HCT116 (cell line): ENCODE measurements at places on chromosomes 11 and 22. TPM values are rescaled to one million over a fixed set of nuclear protein-coding genes. Genes with fewer than 3 reads are reported as not detected.

GRCh38 chr11:124036666-124037065 is 4.5 kb downstream of the OR10G7 start:
- H3K4me1 ChIP-seq: no peaks in the 10 kb centered on the region
- H3K27ac ChIP-seq: no peak overlapping the region
- DNase-seq: no peak
- no peaks in the 10 kb centered on the region for H3K36me3 ChIP-seq

GRCh38 chr22:36439481-36440271 is 41.8 kb downstream of the TXN2 start:
- DNase-seq: no peak
- H3K27ac ChIP-seq: no peak overlapping the region
- no peak overlapping the region for H3K4me3 ChIP-seq
- H3K4me1 ChIP-seq: peaks cover 22% of the 10 kb centered on the region
- no peaks in the 10 kb centered on the region for H3K27me3 ChIP-seq

SAA4 gene
- not detected for total RNA-seq

- no peaks in the 10 kb centered on the region for H3K27me3 ChIP-seq
- H3K4me3 ChIP-seq: no peak overlapping the region
- no peak for DNase-seq
- H3K36me3 ChIP-seq: peaks cover 54% of the 10 kb centered on the region
Observed at GRCh38 chr22:36289406-36289870, 36.5 kb downstream of the APOL1 start.

DNA sequence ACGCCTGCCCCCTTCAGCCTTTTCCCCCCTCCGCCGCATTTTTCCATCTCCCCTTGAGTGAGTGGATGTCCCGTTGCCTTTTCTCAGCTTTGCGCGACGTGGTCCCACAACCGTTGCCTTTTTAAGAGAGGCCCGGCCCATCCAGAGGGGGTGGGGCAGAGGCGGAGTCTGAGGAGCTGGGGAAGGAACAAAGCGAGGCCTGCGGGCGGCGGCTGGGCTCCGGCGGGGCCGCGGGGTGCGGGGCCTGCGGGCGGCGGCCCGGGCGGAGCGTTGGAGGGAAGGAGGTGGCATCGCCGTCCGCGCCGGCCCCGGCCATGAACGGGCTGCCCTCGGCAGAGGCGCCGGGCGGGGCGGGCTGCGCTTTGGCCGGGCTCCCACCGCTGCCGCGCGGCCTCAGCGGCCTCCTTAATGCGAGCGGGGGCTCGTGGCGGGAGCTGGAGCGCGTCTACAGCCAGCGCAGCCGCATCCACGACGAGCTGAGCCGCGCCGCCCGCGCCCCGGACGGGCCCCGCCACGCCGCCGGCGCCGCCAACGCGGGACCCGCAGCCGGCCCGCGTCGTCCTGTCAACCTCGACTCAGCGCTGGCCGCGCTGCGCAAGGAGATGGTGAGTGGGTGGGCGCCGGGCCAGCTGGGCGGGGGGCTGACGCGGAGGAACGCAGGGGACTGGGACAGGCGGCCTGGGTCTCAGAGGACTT is at the start of gene FAM89B:
Gene FAM89B (plus strand): TSS at position 183 of the 696 bp plus-strand sequence. CDS start 132 bp downstream, at position 315.
- peaks cover 48% of the 10 kb centered on the region for H3K4me1 ChIP-seq
- peak within 1 kb of the TSS; percentile 97 for H3K4me3 ChIP-seq
- no peak for DNase-seq
- no peaks in the 10 kb centered on the region for H3K27me3 ChIP-seq

APOA4 gene
- total RNA-seq: not detected

KIF18A gene
- total RNA-seq: 50.7 TPM

- no peak overlapping the region for H3K4me3 ChIP-seq
- H3K27ac ChIP-seq: no peak overlapping the region
Observed at GRCh38 chr22:26610996-26611395, 6.8 kb downstream of the CRYBB1 start.

DNA sequence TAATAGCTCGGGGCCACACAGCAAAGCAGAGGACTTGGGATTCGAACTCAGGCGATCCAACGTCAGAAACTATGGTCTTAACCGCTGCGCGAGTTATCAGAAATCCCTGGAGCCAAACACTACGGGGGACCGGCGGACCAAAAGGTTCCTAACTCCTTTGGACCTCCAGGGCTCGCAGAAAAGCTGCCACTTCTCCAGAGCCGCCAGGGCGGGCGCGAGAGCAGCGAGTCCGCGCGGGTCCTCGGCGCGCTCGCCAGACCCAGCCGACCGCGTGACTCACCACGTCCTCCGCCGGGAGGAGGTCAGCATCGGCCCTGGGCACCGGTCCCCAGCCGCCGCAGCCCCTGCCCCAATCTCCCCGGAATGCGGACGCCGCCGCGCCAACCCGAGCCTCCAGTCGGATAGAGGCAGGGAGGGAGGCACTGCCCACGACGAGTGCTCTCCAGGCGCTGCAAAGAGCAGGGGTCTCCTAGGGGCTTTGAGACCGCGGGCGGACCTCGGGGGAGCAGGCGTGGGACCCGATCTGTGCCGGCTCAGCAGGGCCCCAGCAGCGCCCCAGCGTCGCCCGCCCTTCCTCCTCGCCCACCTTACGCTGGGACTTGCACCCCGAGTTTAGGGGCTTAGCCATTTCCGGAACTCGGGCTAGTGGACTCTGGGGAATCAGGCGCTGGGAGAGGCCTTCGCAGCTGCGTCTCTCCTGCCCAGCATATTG is 6.2 kb upstream of the ALX4 start:
- H3K27me3 ChIP-seq: peaks cover 36% of the 10 kb centered on the region; the same call in 1 of the 2 replicates
- no peak overlapping the region for H3K4me3 ChIP-seq
- no peaks in the 10 kb centered on the region for H3K36me3 ChIP-seq
- no peak for DNase-seq

ST3GAL4 gene
- 13.1 TPM for total RNA-seq

- H3K4me1 ChIP-seq: no peaks in the 10 kb centered on the region
- DNase-seq: no peak
- H3K27ac ChIP-seq: no peak overlapping the region
- H3K36me3 ChIP-seq: no peaks in the 10 kb centered on the region
- H3K4me3 ChIP-seq: no peak overlapping the region
Observed at GRCh38 chr11:128551058-128551457, 36.3 kb downstream of the ETS1 start.

ANO1 gene
- 41.7 TPM for total RNA-seq

GRCh38 chr11:34203377-34203871 is 98.0 kb downstream of the NAT10 start:
- peaks cover 10% of the 10 kb centered on the region for H3K4me1 ChIP-seq
- no peak overlapping the region for H3K27ac ChIP-seq
- H3K27me3 ChIP-seq: no peaks in the 10 kb centered on the region
- DNase-seq: no peak
- no peaks in the 10 kb centered on the region for H3K36me3 ChIP-seq

- no peak for DNase-seq
- no peak overlapping the region for H3K4me3 ChIP-seq
- no peaks in the 10 kb centered on the region for H3K4me1 ChIP-seq
- H3K27me3 ChIP-seq: no peaks in the 10 kb centered on the region
- no peak overlapping the region for H3K27ac ChIP-seq
- no peaks in the 10 kb centered on the region for H3K36me3 ChIP-seq
Observed at GRCh38 chr22:17563936-17564391, 666 bp downstream of the SLC25A18 start.

GRCh38 chr11:83054001-83054400 is 17.7 kb downstream of the RAB30 start:
- H3K27ac ChIP-seq: no peak overlapping the region
- H3K4me1 ChIP-seq: peaks cover 5% of the 10 kb centered on the region
- H3K27me3 ChIP-seq: no peaks in the 10 kb centered on the region
- no peaks in the 10 kb centered on the region for H3K36me3 ChIP-seq

GRCh38 chr11:119148720-119149017 is 183 bp upstream of the ABCG4 start:
- H3K27me3 ChIP-seq: no peaks in the 10 kb centered on the region
- H3K4me3 ChIP-seq: peak overlapping the region; percentile 72
- peaks cover 32% of the 10 kb centered on the region for H3K4me1 ChIP-seq
- DNase-seq: no peak
- peak overlapping the region; percentile 20; the same call in 1 of the 2 replicates for H3K27ac ChIP-seq

DNA sequence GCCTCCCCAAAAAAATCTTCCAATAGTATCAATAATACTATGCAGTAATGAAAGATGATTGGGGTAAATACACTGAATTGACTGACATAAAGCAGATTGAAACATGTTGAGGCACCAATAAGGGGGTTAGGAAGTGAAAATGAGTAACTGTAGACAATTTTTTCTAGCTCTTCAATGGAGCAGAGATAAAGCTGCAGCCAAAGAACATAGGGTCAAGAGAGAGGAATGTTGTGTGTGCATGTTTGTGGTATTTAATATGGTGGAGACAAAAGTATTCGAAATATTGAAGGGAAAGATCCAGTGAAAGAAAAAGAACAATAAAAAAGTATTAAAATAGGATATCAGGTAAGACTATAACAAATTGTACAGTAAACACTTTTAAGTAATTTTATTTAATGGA is 450.0 kb upstream of the CCDC179 start:
- no peak for DNase-seq
- H3K27me3 ChIP-seq: no peaks in the 10 kb centered on the region
- H3K36me3 ChIP-seq: no peaks in the 10 kb centered on the region
- H3K27ac ChIP-seq: no peak overlapping the region
- H3K4me1 ChIP-seq: no peaks in the 10 kb centered on the region
- no peak overlapping the region for H3K4me3 ChIP-seq

HOATZ gene
- not detected for total RNA-seq

GRCh38 chr22:17337639-17338038 is 31.6 kb upstream of the CECR2 start:
- H3K4me3 ChIP-seq: no peak overlapping the region
- DNase-seq: no peak
- no peaks in the 10 kb centered on the region for H3K4me1 ChIP-seq
- H3K27ac ChIP-seq: no peak overlapping the region
- H3K36me3 ChIP-seq: no peaks in the 10 kb centered on the region
- H3K27me3 ChIP-seq: no peaks in the 10 kb centered on the region

DNA sequence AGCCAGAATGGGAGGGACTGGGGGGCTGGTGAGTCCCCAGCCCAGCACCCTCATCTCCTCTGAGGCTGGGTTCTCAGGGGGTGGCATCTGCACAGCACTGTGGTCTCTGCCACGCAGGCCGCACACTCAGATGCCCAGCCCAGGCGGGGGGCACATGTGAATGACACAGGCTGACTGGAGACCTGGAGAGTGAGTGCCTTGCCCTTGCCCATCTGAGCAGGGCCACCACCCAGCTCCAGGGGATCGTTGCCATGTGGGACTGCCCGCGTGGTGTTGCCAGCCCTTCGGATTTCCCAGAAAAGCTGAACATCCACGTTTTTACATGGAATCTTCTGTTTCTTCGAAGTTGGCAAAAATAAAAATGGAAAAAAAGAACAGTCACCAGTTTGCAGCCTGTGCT is 18.9 kb downstream of the PRDM11 start:
- H3K4me3 ChIP-seq: no peak overlapping the region
- no peak for DNase-seq
- no peaks in the 10 kb centered on the region for H3K27me3 ChIP-seq
- H3K4me1 ChIP-seq: peaks cover 10% of the 10 kb centered on the region; the same call in 1 of the 2 replicates

OR6A2 gene
- 0.22 TPM for total RNA-seq

CCDC89 gene
- total RNA-seq: 0.22 TPM
